Urinary bladder (tissue), 4 donors: ENCODE measurements at places on chromosomes 7 and 10. TPM values are rescaled to one million over a fixed set of nuclear protein-coding genes. Genes with fewer than 3 reads are reported as not detected.

The CNPY1 gene
- 0.32 TPM for total RNA-seq

The HMX3 gene
- total RNA-seq = not detected

The PNLIP gene
- not detected for total RNA-seq

GRCh38 chr7:159065852-159066480 is 78.7 kb downstream of the VIPR2 start:
- no peak for DNase-seq

DNA sequence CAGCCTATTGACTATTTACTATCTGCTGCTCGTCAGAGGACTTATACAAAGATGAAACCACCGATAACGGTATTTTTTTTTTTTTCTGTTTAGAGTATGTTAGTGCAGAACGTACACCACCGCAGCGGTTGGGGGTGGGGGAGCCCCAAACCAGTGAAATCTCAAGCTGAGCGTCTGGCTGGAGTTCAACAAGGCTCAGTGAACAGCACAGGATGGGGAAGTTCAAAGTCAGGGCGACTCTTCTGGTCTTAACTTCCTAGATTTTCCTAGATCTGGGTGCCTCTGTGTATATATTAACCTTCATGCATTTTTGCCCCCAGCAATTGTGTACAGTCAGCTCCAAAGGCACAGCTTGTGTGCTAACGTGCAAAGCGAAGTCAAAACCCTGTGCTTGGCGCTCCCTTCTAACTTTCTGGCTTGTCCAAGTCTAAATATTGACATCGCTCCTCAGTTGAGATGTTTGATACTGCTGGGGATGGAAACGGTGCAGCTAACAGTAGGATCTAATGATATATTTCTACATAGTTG is 1.1 kb downstream of the RHOBTB1 start:
- DNase-seq = no peak

- DNase-seq = no peak
These were observed 28.1 kb upstream of the RPA3 start for GRCh38 chr7:7746458-7746857.

GRCh38 chr10:102962951-102963755 is 45.1 kb downstream of the CNNM2 start:
- no peak for DNase-seq

- DNase-seq = no peak
These were observed 538.5 kb downstream of the INHBA start for GRCh38 chr7:41164440-41164839.

GRCh38 chr10:3886191-3886590 is 101.2 kb upstream of the KLF6 start:
- no peak for DNase-seq

- no peak for DNase-seq
These were observed 15.8 kb downstream of the MET start for GRCh38 chr7:116687801-116688201.

DNA sequence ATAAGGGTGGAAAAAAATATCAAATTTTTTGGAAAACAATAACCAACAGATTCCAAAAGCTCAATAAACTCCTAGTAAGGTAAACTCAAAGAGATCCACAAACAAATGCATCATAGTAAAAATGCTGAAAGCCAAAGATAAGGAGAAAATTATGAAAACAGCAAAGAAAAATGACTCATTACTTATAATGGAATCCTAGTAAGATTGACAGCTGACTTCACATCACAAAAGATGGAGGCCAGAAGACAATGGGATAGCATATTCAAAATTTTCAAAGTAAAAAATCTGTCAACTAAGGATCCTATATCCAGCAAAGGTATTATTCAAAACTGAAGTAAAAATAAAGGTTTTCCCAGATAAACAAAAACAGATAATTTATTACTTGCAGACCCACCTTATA is 183.4 kb upstream of the VIPR2 start:
- no peak for DNase-seq

GRCh38 chr10:129131457-129132132 is 335.4 kb upstream of the MGMT start:
- DNase-seq = no peak

DNA sequence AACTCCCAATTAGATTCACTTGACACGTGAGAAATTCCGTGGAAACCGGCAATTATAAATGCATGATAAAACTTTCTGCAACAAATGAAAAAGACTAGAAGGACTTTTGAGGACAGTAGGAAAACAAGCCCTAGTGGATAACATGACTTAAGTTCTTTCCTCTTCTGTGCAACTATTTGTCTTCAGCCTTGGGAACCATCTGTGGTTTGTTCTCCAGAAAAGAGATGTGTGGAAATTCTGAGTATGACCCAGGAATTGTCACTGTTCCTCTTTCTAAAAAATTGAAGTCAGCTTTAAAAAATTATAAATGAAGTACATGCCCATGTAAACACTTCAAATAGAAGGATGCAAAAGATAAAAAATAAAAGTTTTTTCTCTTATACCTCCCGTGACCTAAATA is 128.6 kb upstream of the SVIL start:
- no peak for DNase-seq

- DNase-seq = peak; percentile 74
These were observed 79.1 kb upstream of the MPP7 start for GRCh38 chr10:28381903-28382347.

- no peak for DNase-seq
These were observed 33.3 kb downstream of the SRRM3 start for GRCh38 chr7:76234931-76235441.

DNA sequence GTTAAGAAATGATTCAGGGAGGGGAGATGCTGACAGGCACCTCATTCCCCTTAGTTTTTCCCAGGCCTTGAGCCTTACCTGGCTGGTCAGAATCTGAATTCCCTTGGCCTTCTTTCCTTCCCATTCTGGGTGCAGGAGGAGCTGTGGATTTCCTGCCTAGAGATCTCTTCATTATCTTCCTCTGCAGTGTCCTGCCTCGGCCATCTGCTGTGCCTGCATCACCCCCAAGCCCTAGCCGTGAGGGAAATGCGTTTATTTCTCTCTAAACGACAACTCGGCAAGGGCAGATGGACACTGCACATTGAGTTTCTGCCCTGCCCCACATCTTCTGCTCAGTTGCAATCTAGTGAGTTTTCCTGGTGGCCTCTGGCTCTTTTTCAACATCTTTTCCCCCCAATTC is 26.7 kb downstream of the ZCWPW1 start:
- no peak for DNase-seq

DNA sequence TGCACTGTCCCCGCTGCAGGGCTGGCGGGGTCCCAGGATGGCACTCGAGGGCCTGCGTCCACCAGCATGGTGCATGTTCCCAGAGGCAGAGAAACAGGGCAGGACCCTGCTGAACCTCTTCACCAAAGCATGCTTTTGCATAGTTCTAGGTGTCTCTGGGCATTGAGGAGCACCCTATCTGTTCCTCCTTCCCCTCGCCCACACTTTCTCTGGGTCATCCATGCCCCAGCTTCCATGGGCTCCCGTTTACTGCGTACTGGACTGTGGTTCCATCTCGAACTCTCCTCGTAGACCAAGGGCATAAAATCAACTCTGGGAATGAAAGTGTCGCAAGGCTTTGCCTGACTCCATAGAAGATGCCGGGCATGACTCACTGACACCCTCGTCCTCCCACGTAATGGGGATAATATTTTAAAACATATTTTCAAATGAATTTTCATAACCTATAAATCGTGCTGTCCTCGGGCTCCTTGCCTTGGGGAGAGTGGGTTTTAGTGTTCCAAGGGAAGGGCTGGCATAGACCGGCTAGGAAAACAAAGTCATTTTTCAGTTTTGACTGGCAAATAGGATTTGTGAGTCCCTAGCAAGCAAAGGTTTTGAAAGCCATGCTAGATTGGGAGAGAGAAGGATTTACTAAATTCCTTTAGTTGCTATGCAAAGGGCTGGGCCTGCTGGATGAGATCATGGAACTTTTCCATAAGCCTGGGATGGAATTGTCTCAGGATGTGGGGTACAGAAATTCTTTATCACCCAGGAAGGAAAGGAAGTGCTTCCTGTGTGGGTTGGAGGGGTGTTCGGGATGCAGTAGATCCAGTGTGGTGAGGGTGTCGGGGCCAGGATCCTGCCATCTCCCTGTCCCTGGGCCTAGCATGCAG is 498.7 kb upstream of the MKI67 start:
- no peak for DNase-seq

DNA sequence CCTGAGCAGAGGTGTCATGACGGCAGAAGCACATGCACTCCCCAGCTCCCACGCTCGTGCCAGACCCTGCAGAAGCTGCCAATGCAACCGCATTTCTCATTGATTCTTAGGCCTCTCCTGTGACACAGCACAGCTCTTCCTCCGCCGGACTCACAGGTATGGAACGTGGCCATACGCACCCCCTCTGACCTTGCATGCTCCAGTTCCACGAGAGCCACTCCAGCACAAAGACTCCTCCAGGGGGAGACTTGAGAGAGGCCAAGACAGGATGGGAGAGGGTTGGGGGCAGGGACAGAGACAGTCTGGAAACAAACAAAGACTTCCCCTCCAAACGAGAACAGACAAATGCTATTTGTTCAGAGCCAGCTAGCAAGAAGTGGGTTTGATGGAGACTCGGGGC is 124.3 kb upstream of the PPP2R2D start:
- no peak for DNase-seq

DNA sequence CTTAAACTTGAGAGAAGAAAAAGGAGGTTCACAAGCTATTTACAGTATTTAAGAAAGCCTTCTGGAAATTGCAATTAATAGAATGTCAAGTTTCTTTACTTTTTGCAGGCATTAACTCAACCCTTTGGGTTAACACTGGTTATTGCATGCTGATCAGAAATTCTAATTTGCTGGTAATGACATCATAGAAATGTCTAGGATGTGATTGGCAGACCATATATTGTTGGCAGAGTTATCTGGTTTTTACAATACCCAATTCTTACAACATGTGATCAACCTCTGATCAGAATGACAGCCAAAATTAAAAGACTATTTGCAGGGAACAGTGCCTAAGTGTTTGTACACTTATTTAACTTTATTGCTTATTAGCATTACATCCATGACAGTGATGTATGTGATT is 1.6 kb upstream of the CASD1 start:
- no peak for DNase-seq

- DNase-seq = no peak
These were observed 253.7 kb upstream of the PITRM1 start for GRCh38 chr10:3426190-3426845.

DNA sequence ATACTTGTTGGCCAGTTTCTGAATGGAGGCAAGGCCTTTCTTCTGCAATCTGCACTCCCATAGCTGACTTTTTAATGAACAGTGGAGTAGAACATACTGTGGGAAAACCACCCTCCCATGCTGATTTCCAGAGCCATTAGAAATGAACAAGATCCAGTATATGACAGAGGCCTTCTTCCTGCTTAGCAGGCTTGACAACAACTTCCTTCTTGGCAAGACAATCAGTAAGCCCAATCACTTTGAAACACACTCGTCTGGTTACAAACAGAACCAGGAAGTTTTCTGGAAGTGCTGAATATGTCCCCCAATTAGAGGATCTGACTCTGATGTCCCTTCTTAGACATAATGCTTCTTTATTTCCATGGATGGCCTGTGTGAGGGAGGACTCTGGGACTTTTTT is 103.4 kb downstream of the SAMD9 start:
- DNase-seq = peak; percentile 26

- DNase-seq = no peak
These were observed 21.7 kb upstream of the NOM1 start for GRCh38 chr7:156927571-156928405.

GRCh38 chr7:21603972-21604749 is 61.3 kb downstream of the DNAH11 start:
- no peak for DNase-seq

- no peak for DNase-seq
These were observed 212.6 kb downstream of the SH2D4B start for GRCh38 chr10:80750268-80750667.

DNA sequence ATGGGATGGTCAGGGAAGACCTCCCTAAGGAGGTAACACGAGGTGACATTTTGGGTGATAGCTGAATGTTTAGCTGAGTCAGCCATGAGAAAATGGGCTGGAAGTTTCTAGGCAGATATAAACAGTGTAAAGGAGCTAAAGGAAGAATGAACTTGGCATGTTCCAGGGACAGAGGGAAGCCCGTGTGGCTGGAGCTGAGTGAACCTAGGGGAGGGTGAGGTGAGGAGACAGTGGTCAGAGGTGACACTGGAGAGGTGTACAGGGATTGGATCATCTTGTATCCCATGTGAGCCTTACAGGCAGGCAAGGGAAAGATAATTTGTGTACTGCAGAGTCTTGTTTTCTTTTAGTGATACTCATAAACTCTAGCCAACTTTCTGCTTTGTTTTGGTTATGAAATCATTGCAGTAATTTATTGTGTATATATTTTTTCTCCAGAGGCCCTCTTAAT is 1.8 kb downstream of the STARD3NL start:
- no peak for DNase-seq
